ENCODE measurements at places on chromosomes 13 and 19. TPM values are rescaled to one million over a fixed set of nuclear protein-coding genes. Genes with fewer than 3 reads are reported as not detected.

The SERPINE3 gene
- not detected for total RNA-seq

The SLC39A3 gene
- 49.7 TPM for total RNA-seq

The RABAC1 gene
- total RNA-seq = 108 TPM

The FKRP gene
- total RNA-seq = 23.1 TPM

The MUC16 gene
- not detected for total RNA-seq

- peak; percentile 14 for DNase-seq
Observed at GRCh38 chr13:44574466-44574855, 1.7 kb downstream of the TSC22D1 start.

DNA sequence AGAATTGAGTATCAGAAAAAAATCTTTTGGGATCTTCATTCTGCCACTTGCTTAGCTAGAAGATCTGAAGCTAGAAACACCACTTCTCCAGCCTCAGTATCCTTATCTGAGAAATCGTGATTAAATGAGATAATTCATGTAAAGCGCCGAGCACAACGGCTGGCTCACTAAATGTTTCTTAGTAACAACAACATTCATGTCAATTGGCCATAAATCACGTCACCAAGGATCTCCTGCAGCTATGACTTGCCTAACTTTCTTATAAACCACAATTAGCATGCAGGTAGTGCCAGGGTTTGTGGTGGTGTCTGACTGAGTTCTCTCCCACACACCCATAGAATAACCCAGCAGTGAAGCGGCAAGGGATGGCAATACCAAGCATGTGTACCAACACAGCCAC, 501.3 kb downstream of the EFNB2 start:
- peak; percentile 69 for DNase-seq

GRCh38 chr13:59774491-59774971, 389.2 kb downstream of the DIAPH3 start:
- no peak for DNase-seq

- DNase-seq = no peak
Observed at GRCh38 chr13:96810104-96810503, 184.2 kb downstream of the OXGR1 start.

- no peak for DNase-seq
Observed at GRCh38 chr13:95020298-95020987, 280.8 kb downstream of the ABCC4 start.

DNA sequence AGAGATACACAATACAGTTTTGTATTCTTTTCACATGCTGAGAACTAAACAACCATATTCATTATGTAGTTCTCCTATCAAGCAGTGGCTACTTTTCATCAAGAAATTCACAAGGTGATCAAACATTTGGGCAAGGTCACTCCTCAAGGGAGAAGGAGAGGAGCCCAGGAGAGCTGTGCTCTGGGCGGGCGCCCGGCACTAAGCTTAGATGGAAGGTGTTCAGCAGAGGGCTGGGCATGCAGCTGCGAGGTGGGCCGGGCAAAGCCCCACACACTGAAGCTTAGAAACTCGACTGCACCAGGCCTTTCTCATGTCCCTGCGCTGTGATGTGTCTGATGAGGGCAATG, 30.4 kb upstream of the SPACA7 start:
- no peak for DNase-seq

GRCh38 chr13:71828117-71828516, 38.9 kb downstream of the DACH1 start:
- no peak for DNase-seq

- DNase-seq = no peak
Observed at GRCh38 chr19:5889288-5889971, 14.2 kb downstream of the NDUFA11 start.

All from Daoy (cell line).